Fibroblast of pulmonary artery (primary cell): ENCODE measurements at places on chromosomes 16 and 17.

DNA sequence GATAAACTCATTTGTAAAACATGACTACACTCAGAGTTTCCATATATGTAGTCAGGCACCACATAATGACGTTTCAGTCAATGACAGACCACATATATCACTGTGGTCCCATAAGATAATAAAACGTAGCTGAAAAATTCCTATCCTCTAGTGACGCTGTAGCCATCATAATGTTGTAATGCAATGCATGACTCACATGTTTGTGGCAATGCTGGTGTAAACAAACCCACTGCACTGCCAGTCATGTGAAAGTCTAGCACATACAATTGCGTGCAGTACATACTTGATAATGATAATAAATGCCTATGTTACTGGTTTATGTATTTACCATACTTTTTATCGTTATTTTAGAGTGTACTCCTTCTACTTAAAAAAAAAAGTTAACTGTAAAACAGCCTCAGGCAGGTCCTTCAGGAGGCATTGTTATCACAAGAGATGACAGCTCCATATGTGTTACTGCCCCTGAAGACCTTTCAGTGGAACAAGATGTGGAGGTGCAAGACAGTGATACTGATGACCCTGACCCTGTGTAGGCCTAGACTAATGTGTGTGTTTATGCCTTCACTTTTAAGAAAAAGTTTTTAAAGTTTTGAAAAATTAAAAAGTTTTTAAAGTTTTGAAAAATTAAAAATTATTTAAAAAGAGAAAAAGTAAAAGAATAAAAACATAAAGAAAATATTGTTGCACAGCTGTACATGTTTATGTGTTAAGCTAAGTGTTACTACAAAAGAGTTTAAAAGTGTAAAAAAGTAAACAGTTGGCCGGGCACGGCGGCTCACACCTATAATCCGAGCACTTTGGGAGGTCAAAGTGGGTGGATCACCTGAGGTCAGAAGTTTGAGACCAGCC, 9.0 kb downstream of the STAT5B start:
- peak; percentile 98 for DNase-seq

DNA sequence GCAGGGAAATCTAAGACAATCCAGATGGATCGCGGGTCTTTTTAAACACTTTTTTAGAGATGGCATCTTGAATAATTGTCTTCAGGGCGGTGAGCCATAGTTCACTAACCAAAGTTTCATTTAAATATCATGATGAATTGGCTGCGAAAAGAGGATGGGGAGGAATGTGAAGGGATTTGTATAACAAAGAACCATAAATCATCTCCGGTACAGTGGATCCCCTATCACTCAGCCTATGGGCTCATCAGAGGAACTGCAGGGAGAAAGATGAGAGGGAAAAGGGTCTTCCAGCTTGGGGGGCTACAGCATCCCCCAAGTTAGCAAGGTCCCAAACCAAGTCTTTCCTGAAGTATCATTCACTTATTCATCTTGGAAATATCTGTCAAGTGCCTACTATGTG, 16.7 kb upstream of the DDX52 start:
- no peak for DNase-seq

GRCh38 chr16:23803591-23804123, 32.1 kb upstream of the PRKCB start:
- peak; percentile 20 for DNase-seq

- no peak for DNase-seq
Observed at GRCh38 chr16:15523092-15523541, 88.7 kb downstream of the BMERB1 start.

DNA sequence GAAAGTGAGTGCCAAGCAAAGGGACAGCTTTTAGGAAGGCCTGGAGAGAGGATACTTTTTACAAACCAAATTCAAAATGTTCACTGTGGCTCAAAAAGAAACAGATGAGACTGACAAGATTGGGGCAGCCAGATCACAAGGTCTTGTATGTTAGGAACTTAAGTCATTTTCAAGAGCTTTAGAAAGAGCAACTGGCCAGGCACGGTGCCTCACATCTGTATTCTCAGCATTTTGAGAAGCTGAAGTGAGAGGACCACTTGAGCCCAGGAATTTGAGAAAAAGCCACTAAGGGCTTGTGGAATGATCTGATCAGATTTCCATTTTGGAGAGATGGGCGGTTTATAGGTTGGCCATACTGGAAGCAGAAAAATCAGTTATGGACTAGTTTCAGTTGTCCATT, 17.2 kb downstream of the SPAG9 start:
- DNase-seq = no peak
